ENCODE measurements at places on chromosomes 3 and 15.

DNA sequence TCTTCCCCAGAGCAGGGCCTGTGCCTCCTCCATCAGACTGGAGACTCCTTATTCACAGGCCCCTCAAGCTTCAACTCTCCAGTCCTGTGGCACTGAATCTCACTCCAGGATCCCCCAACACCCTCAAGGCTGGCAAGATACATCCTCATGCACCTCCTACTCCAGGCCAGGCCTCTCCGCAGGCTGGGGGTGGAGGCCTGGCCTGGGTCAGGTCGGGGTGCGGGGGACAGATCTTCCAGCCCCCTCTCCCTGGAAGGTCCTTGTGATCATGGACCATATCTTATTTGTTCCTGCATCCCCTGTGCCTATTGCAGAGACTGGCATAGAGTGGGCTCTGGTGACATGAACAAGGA is 147.3 kb downstream of the SMAD6 start:
- no peak for DNase-seq

DNA sequence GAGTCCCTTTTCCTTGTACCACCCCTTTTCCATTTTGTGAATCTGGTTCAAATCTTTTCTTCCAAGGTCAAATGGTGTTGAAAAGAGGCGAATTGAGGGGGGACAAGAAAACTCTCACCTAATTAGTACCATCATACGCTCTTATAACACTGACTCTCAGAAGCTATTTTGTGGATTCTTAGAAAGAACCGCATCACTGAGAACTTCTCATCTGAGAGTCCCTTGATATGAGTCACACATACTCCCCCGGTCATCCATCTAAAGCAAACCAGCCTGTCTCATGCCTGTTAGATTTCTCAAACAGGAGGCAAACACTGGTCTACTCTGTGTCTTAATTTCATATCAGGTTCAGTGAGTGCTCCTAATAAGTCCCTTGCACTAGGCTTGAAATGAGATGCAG is 76.5 kb upstream of the SPRED1 start:
- peak; percentile 94 for DNase-seq

DNA sequence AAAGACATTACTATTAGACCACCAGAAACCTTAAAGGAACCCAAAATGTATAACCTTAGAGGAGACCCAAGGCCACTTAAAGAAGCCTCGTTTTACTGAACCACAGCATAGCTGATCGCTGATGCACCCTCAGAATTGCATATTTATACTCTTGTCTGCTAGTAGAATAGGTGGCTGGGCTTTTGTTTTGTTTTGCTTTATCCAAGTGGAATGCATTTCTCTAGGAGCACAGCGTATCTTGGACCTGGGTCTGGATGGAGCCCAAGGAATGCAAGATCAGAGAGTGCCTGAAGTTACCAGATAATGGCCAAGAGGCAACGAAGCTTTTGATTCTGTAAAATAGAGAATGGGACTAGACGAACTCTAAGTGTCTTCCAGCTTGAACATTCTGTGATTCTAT is 129.2 kb upstream of the COL8A1 start:
- peak; percentile 74 for DNase-seq

GRCh38 chr3:53996141-53996874 is 104.6 kb upstream of the SELENOK start:
- no peak for DNase-seq

DNA sequence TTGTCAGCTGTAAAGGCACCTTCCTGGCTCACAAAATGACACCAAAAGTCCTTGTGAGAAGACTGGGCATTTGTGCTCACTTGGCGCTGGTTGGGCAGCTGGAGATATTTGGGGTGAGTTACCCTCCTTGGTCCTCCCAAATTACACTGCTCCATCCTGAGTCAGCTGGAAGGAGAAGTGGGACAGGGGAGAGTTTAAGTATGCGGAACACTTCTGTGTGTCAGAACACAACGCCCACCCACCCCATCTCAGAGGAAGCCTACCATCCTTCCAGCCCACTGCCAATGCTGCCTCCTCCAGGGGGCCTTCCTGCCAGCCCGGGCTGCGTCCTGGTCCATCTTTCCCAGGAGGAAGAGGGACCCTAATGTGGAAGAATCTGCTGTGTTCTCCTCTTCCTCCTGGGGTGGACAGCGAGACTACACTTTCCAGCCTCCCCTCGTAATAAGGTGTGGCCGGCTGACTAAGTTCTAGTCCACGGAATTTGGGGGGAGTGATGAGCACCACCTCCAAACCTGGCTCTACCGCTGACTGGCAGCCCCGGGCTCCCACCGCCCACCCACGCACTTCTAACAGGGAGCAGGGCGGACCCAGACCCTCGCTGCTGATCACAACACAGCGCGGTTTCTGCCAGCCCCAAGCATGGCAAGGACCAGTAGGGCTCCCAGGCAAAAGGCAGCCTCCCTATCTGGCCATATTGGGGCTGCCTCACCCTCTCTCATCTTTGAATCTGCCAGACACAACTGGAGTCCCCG is 265.0 kb downstream of the XXYLT1 start:
- no peak for DNase-seq

GRCh38 chr3:106228271-106228670 is 359.5 kb upstream of the CBLB start:
- no peak for DNase-seq

DNA sequence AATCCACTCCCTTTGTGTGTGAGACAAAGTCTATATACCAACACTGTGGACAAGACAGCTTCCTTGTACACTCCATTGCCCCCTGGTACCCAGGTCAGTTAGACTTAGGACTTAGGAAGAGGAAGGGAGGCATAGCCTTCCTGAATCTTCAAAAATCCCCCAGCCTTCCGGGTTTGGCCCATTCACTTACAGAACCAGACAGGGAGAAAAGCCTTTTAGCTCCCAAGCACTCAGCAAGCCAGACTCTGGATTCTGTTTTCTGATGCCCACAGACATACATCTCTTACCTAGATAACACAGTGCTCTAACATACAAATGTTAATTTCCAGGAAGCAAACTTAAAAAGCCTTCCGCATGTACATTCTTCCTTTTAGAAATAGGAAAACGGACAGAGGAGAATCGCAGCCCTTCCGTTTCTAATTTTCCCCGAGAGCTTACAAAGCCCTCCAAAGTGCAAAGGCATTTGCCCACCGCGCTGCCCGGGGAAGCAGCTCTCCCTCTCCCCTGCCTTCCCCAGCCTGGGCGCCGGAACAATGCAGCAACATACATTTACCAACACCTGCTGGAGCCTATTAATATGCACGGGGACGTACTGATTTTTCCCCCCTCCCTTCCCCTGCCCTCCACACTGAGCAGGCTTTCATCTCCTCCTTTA is 442.0 kb downstream of the MAGI1 start:
- DNase-seq = no peak

DNA sequence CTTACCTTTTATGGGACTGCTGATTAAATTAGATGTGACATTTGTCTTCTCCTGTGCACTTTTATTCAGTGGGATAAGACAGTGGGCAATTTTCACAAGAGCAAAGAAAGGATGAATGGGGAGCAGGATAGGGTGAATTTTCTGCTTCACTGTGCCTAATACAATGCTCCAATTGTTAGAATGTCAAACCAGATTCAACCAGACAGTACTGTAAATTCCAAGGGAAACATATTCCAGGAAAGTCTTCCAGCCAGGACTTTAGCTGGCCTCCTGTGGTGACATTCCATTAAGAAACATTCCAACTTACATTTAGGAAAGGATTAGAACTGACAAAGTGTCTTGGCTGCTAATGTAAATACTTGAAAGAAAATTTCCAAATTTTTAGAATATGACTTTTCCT is 100.1 kb upstream of the PROK2 start:
- DNase-seq = no peak

GRCh38 chr15:79045041-79045440 is 45.5 kb downstream of the RASGRF1 start:
- no peak for DNase-seq

- no peak for DNase-seq
Observed at GRCh38 chr15:49712162-49712561, 91.3 kb downstream of the DTWD1 start.

DNA sequence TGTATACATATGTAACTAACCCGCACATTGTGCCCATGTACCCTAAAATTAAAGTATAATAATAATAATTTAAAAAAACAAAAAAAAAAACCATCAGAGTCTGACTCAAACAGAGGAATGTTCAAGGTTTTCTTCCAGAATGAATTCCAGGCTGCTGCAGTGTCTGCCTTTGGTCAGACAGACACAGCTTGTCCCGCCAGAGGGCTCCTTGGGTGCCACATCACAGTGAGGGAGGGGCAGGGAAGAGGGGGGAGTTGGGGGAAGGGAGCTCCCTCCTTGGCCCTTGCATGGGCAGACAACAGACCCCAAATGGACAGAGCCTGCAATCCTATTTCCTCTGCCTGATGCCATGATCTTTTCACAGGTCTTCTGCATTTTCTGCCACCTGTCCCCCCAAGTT is 36.5 kb downstream of the ITGB5 start:
- DNase-seq = no peak

GRCh38 chr15:26504009-26504408 is 268.9 kb downstream of the GABRB3 start:
- DNase-seq = no peak

DNA sequence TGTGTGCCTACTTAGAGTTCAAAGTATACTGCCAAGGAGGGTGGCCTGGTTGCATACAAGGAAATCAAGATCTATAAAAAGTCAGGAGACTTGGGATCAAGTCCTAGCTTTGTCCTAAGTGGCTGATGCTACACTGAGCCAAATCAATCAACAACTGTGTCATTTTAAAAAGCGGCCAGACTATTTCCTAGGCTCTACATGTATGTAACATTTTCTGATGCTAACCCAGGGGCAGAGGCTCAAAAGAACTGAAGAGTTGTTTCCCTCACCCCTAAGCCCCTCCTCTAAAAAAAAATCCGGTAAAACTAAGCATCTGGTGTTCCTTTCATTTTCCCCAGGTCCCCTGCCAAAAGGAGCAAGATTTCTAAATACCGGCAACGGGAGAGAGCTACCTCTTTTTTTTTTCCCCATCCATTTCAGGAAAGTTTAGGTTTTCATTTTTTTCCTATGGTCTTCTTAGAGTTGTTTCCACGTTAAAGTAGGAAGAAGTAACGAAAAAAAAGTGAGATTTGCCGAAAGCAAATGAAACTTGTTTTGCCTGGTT is 18.8 kb upstream of the CHD2 start:
- no peak for DNase-seq

GRCh38 chr3:97148931-97149330 is 334.5 kb downstream of the EPHA6 start:
- no peak for DNase-seq

DNA sequence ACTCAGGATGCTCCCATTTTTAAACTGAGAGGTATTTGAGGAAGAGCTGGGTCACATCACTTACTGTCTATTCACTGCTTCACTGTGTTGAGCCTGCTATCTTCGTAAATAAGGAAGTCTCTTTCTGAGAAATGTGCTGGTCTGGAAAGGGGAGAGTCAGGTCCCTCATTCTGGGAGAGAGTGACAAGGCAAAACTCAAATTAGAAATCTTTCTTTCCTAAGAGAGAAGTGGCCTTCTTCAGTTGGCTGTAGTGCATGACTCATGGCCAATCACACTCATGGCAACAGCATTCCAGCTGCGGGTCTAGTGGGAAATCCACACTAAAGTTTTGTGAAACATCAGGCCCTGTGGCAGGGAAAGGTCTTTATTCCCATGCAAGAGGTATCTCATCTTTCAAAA is 11.5 kb upstream of the TIMP4 start:
- no peak for DNase-seq

DNA sequence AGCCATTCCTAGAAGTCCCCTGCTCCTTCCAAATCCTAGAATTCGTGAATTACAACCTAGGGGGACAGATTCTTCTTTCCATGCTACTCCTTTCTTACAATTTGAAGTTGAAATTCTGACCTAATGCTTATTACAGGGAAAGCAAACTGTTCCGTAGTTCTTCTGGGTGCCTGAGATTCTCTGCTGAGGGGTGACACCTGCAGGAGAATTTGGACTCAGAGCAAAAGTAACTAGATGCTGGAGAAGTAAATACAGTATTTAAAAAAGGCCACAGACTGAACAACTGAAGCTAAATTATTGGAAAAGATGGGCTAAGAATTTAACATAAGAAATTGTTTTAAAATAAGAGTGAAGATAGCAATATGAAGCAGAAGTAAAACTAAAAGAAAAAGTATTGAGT is 37.9 kb downstream of the ACAD9 start:
- no peak for DNase-seq

DNA sequence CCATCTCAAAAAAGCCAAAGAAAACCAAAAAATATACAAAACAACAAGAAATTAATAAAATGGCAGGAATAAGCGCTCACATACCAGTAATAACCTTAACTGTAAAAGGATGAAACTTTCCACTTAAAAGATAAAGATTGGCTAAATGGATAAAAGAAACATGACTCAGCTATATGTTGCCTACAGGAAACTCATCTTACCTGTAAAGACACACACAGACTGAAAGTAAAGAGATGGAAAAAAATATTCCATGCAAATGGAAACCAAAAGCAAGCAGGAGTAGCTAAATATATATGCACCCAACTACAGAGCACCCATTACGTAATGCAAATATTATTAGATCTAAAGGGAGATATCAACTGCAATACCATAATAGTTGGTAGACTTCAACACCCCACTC is 49.7 kb downstream of the ADAM10 start:
- no peak for DNase-seq

DNA sequence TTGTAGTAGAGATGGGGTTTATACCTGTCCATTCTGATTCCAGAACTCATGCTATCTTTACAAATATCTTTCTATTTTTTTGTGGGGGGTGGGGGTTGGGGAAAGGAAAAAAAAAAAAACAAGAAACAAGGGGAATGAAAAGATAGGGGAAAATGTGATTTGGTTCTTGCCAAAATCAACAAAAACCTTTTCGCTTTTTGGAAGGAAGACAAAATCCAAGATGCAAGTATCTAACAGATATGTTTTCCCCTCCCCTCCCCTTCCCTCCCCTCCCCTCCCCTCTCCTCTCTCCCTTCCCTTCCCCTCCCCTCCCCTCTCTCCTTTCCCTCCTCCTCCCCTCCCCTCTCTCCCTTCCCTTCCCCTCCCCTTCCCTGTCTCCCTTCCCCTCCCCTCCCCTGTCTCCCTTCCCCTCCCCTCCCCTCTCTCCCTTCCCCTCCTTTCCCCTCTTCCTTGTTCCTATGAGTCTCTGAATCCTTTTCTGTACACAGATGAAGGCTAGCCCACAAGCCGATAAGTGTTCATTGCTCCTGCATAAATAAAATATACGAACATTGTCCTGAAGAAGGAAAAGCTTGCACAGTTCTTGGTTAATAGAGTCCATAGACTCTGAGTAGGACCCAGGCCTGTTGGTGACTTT is 551.9 kb downstream of the EDEM1 start:
- DNase-seq = no peak

GRCh38 chr3:62131620-62132019 is 241.7 kb downstream of the FEZF2 start:
- DNase-seq = no peak

DNA sequence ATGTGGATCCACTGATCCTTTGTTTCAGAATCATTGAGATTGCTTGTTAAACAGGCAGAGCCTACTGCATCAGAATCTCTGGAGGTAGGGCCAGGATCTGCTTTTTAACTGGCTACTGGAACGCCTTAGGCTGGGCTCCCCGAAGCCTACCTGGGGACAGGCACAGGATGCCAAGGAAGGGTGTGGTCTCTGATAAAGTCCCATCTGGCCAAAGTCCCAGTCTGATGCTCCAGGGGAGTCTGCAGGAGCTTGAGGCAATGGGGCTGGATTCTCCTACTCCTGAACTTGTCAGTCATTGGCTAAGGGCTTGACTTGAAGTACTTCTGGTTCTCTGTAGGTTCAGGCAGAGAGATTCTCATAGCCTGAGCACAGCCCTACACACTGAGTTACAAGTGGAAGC is 22.4 kb upstream of the CCK start:
- no peak for DNase-seq
